ENCODE measurements at places on chromosomes 4 and X.

DNA sequence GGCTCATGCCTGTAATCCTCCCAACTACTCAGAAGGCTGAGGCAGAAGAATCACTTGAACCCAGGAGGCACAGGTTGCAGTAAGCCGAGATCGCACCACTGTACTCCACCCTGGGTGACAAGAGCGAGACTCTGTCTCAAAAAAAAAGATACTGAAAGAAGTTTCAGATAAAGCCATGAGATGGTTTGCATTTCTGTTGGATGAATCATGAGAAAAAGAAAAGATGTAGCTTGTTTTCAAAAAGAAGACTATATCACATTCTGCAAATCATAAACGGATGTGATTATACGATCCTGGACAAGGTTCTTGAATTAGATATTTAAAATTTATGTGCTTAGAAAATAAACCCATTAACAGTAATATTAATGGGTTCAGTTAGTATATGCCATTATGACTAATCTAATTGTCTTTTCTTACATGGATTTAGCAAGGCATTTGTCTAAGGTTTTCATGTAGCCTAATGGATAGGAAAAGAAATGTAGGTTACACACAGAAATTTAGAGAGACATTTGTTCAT is 345.9 kb downstream of the SLC7A11 start:
- DNase-seq = no peak

- no peak for DNase-seq
Observed at GRCh38 chr4:138710297-138710696, 305.3 kb upstream of the NOCT start.

- DNase-seq = no peak
Observed at GRCh38 chr4:79827283-79827682, 245.7 kb downstream of the ANTXR2 start.

- DNase-seq = no peak
Observed at GRCh38 chr4:87662871-87663270, 12.8 kb downstream of the DMP1 start.

DNA sequence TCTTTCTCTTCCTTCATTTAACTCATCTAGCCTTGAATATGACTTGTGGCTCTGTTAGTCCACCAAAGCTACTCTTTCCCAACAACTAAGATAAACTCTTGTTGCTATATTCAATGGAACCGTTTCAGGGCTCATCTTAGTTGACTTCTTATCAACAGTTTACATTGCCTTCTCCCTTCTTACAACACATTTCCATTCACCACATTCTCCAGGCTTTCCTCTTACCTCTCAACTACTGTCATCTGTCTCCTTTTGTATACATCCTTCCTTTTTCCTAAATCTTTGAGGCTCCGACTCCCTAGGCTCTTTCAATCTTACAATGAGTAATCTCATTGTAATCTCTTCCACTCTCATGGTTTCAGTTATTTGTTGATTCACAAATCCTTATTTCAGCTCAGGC is 58.5 kb downstream of the NCAPG start:
- DNase-seq = no peak

DNA sequence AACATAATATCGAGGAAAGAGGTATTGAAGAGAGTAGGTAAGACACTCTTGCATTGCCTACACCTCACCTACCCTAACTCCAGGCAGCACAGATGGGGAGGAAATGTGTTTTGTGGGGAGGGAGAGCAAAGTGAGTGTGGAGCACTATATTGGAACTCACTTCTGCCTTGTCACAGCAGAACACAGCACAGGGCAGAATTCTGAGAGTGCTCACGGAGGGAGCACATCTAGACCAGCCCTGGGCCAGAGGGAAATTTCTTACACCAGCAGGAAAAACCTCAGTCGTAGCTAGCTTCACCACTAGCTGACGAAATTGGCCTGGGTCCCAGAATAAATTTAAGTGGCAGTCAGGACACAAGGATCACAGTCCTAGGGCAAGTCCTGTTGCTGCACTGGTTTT is 517.3 kb downstream of the TMA16 start:
- no peak for DNase-seq

DNA sequence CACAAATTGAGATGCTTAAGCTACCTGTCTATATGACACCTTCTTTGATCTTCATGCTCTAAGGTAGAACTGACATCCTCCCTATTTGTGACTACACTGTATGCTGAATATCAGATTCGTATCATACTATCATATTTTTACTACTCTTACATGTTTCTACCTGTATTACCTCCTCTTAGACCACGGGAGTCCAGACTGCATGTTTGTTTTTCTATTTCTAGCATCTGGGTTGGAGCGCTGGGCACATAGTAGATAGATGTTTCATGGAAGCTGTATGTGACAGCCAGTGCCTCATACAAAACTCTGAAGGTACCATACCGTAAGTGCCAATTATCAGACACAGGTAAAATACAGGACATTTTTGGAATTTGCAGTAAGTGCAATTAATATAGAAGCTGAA is 47.6 kb downstream of the ATP10D start:
- no peak for DNase-seq

GRCh38 chr4:152100379-152101201 is 339.8 kb upstream of the GATB start:
- peak; percentile 85 for DNase-seq

DNA sequence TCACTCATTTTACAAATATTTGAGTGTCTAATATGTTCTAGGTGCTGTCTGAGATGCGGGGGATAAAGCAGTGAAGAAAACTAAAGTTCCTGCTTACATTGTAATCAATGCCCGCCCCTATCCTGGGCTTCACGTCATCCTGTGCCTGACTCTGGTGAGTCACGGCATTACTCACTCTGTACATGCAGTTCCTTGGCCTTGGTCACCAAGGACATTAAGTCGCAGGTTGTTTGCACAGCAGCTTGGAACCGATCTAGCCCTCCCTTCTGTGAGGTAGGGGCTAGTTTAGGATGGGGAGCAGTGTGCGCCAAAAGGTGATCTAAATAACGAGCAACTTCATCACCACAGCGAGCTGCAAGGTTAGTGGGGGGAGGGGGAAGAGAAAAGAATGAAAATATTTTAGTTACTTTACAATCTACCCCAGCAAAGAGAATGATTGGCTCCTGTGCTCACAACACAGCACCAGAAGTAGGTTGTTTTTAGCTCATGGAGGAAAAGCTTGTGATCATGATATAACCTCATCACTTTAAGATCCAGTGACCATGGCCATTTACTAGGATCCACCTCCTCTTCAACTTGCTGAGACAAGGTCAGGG is 48.0 kb upstream of the HDAC8 start:
- DNase-seq = no peak

DNA sequence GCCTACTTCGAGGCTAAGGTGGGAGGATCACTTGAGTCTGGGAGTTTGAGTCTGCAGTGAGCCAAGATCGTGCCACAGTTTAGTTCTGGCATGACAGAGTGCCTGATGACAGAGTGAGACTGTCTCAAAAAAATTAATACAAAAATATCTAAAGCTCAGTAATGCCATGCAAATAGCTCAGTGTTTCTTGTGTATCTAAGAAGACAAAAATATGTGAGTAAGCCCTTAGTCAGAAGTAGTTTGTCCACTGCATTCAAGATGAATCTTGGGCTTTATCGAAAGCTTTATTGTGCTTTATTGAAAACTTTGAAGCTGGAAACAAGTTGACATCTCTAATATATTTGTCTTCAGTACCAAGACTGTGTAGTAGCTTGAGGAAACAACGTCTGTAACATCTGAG is 115.9 kb downstream of the GPAT3 start:
- no peak for DNase-seq

Measured in lower leg skin (tissue), 4 donors.